NCI-H1105 (cell line): ENCODE measurements at places on chromosomes 6 and 20.

DNA sequence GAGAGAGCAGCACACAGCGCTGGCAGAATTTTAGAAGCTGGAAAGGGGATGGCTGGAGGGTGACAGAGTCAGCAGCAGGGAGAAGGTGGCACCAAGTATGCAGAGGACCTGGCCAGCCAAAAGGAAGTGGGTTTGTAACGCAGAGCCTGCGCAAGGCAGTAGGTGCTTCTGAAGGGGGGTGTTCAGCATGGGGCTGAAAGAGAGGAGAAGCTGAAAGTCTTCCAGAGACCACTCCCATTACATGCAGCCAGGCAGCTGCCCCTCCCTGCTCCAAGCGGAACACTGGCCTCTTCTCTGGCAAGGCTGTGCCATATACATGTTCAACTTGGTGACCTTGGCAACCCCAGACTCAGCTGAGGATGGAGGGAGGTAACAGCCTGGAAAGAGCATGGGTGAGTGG, 42.1 kb upstream of the TULP1 start:
- DNase-seq: no peak

DNA sequence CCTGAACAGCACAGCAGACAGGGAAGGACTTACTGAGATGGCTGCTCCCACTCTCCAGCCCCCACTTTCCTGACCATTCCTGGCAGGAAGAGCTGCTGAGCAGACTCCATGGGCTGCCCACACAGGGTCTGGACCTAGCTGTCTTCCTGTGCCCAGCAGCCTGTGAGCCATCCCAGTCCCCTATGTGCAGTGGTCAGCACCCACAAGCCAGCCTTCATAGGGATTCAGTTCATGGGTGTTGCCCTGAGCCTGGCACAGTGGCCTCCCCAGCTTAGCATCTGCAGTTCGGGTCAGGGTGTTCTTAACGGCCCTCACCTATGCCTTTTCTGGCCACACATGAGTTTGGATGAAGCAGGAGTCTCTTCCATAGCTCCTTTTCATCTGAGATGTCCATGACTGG, 32.0 kb downstream of the UBD start:
- DNase-seq: no peak

DNA sequence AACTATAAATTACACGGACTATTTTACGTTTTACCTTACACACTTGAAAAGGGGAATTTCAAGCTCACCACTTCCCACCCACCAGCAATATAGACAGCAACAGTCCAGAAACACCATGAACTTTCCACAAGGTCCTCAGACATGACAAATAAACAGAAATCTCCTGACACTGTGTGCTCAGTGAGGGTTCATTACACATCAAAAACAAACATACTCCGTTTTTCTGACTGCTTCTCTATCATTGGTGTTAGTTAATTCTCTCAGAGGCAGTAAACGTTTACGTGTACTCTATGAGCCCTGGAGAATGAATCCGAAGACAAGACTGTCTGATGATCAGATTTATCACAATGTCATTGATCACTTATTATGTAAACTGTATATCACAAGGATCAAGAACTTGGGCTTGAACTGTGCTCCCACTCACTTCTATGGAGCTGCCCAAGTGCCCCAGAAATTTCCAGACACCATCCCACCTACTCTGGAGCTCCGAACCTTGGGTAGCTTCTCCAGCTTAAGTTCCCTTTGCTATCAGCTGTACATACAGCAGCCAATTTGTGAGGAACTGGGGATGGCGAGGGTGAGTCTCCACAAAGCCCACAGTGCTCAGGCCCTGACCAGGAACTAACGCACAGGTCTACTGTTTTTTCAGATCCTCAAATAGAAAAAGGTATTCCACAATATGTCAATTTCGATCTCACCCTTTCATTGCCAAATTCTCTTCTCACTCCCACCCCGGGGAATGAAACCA, 86.0 kb downstream of the ALDH8A1 start:
- no peak for DNase-seq

GRCh38 chr6:124926435-124926834, 35.8 kb upstream of the RNF217 start:
- DNase-seq: no peak

GRCh38 chr20:31913431-31914157, 38.3 kb downstream of the PDRG1 start:
- no peak for DNase-seq

DNA sequence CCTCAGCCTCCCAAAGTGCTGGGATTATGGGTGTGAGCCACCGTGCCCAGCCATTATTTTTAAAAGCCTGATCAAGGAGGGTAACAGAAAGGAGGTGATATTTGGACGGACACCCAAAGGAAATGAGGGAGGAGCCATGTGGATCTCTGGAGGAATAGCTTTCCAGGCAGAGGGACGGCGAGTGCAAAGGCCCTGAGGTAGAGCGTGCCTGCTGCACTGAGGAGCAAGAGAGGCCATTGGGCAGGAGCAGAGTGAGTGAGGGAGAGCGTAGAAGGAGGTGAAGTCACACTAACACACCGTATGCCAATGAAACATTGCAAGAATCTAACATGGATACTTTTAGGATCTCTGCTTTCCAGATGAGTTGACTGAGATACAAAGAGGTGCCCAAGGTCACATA, 58.9 kb upstream of the ZNFX1 start:
- DNase-seq: no peak

DNA sequence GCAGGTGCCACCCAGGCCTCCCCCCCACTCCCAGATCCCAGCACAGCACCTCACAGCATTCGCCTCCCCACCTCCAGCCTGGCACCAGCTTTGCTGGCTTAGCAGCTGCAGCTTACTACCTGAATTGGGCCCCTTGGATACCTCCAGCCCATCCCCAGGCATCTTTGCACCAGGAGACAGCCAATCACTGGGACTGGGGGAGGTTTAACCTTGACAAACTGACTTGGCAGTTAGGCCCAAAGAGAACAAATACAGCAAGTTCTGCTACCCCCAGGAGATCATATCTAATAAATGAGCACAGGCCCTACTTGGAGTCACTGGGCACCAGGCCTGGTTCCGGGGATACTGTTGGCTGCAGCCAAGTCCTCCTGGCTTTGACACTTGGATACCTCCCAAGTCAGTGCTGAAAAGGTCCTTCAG, 8.8 kb downstream of the PDRG1 start:
- DNase-seq: no peak

GRCh38 chr6:25735261-25735660, 19.3 kb upstream of the SLC17A4 start:
- no peak for DNase-seq

DNA sequence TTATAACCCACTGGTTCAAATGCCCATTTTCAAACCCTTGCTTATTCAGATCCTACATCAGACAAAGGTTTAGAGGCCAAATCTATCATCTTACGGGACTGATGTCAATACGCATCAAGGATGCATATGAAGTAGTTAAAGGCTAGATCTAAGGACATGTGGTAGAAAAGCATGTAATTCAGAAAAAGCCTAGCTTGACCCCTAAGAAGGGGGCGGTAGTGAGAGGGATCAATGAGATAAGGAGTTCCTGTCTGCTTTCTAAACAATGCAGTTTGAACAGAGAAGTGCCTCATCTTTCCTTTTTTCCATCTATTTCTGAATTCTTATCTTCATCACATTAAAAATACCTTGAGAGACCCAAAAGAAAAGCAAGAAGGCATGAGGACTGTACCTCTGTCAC, 237.7 kb downstream of the ARHGAP18 start:
- DNase-seq: no peak

GRCh38 chr6:1438471-1438881, 49.1 kb downstream of the FOXF2 start:
- DNase-seq: no peak

- no peak for DNase-seq
Measured at GRCh38 chr20:48210111-48211027, 425.1 kb upstream of the SULF2 start.

GRCh38 chr6:154535147-154535546, 24.7 kb upstream of the CNKSR3 start:
- DNase-seq: no peak

- peak; percentile 92 for DNase-seq
Measured at GRCh38 chr6:154615483-154616025, 105.1 kb upstream of the CNKSR3 start.

GRCh38 chr6:146489468-146490151, 54.0 kb upstream of the RAB32 start:
- DNase-seq: no peak

DNA sequence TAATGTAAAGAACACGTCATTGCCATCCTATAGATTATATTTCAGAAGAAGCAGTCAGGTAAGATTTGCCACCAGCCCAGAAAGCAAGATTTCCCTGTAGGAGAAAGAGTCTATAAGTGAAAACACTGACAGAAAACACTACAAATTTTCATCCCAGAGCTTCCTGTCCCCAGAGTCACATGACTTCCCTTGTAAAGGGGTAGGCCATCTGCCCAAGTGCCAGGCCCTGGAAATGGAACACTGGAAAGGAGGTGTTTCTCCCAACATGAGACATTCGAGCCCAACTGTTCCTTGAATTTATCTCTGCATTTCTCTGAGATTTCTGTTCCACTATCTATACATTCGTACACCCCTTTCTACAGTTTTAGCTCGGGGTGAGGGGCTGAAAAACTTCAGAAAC, 46.9 kb downstream of the RAMACL start:
- no peak for DNase-seq

DNA sequence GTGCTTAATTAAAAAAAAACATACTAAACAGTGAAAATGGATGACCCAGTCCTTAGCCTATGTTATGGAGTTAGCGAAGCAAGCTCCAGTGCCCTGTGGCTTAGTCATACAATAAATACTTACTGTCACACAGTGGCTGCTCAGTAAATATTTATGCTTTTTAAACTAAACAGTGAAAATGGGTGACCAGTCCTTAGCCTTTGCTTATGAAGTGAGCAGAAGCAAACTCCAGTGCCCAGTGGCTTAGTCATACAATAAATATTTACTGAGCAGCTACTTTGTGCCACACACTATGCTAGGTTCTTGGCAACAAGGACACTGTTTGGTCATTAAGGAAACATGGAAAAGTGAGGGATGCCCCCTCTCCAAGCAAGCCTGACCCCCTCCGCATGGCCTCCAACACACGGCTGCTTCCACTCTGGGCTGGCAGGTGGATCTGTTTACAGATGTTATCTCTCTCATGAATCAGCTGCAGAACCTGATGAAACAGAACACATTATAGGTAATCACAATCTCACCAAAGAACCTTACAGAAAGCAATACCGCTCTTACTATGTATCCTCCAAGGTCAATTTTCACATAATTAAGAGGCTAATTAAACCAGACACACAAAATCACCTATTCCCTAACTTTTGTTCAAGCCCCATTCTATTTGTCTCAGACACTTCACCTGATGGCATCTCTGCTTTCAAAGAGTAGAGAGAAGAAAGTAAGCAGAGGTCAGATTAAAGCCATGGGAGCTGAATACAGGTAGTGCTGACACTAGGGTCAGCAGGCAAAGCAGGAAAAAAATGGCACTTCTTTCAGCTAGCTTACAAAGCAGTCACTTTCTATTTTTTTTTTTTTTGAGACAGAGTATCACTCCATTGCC, 27.3 kb downstream of the CDK5RAP1 start:
- no peak for DNase-seq

DNA sequence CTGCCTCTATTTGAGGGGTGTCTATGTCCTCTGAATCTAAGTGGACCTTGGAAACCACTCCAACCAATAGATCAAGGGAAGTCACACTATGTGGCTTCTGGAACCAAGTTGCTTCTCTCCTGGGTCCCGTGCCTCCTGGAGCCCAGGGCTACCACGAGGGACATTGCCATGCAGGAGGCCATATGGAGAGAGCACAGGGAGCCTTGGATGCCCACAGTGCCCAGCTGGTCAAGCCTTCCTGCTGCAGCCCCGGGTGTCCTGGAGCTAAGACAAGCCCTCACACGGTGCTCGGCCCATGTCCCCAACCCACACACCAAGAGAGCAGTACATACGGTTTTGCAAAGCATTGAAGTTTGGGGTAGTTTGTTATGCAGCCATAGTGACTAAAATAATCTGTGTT, 231.6 kb downstream of the SYNDIG1 start:
- DNase-seq: no peak

- DNase-seq: no peak
Measured at GRCh38 chr20:11378252-11378651, 539.4 kb upstream of the BTBD3 start.

DNA sequence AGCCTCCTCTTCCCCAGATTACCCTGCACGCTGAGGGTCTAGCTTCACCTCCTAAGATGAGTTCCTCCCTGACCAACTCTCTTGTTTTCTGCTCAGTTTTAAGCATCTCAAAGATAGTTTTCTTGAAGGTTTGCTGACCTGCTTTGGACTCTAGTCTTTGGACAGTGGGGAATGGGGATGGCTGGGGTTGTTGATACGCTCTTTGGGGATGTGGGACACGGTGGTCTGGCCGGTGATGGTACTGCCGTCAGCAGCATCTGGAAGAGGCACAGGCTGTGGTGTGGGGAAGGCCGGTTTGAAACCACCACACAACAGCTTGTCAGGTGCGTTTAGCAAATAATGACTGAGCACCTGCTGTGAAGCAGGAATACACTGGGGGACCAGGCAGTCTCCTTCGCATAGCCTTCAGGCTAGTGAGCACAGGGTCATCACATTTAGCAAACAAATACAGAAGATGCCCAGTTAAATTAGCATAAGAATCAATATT, 94.1 kb downstream of the TMEM242 start:
- DNase-seq: peak; percentile 76

- no peak for DNase-seq
Measured at GRCh38 chr20:45138561-45139300, 14.5 kb upstream of the WFDC12 start.

DNA sequence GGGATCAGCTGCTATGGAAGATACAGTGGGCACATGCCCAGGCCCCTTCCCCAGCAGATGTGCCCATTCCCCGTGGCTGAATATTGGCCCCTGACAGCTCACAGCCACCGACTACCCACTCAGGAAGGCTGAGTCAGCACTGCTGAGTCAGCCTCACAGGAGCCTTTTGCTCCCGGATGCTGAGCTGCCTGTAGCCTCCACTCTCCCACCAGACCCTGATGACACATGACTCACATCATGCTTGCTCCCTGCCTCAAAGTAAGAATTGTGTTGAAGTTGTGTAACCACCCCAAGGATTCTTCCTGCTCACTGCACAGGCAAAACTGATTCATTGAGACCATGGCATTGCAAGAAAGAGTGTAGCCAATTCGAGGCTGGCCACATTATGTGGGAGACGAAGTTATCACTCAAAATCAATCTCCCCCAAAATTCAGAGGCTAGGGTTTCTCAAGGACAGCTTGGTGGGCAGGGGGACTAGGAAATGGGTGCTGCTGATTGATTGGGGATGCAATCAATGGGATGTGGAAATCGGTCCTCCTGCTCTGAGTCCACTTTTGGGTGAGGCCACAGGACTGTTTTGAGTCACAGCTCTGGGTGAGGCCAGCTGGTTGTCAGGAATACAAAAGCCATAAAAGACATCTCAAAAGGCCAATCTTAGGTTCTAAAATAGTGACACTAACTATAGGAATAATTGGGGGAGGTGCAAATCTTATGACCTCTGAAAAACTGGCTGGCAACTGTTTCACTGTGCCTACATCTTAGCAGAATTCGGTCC, 556.6 kb upstream of the CDH4 start:
- DNase-seq: no peak

- no peak for DNase-seq
Measured at GRCh38 chr20:31666258-31667042, 28.7 kb downstream of the COX4I2 start.

- no peak for DNase-seq
Measured at GRCh38 chr6:140897349-140897748, 1235.4 kb upstream of the GJE1 start.

- no peak for DNase-seq
Measured at GRCh38 chr6:25623065-25623464, 28.9 kb upstream of the SCGN start.
